Activated CD4-positive, alpha-beta T cell treated with anti-CD3 and anti-CD28 coated beads for 48 hours (primary cell): ENCODE measurements at places on chromosomes 1 and 21.

- DNase-seq, result peak; percentile 44
These were observed 55.6 kb downstream of the SUCO start for GRCh38 chr1:172588296-172589291.

DNA sequence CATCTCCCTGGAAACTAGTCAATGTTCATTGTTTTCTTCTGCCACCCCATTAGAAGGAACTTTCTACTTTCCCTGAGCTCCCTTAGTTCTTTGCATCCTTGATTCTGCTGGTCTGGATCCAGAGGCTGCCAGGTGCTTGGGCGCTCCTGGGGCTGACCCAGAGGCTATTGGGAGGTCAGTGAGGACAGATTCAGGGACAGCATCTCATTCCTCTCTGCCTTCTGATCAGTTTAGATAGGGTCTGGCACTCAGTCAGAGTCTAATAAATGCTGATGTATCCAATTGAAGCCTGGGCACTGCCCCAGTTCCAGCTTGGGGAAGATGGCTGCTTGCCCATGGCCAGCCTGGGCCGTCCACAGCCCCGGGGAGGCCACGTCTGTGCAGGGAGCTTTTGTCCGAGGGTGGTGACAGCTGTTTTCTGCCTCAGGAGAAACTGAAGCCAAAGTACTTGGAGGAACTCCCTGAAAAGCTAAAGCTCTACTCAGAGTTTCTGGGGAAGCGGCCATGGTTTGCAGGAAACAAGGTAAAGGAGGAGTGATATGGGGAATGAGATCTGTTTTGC lies 2.3 kb downstream of the GSTM1 start:
- DNase-seq, result no peak

- DNase-seq, result no peak
These were observed 52.8 kb upstream of the TBX15 start for GRCh38 chr1:119040906-119041305.

DNA sequence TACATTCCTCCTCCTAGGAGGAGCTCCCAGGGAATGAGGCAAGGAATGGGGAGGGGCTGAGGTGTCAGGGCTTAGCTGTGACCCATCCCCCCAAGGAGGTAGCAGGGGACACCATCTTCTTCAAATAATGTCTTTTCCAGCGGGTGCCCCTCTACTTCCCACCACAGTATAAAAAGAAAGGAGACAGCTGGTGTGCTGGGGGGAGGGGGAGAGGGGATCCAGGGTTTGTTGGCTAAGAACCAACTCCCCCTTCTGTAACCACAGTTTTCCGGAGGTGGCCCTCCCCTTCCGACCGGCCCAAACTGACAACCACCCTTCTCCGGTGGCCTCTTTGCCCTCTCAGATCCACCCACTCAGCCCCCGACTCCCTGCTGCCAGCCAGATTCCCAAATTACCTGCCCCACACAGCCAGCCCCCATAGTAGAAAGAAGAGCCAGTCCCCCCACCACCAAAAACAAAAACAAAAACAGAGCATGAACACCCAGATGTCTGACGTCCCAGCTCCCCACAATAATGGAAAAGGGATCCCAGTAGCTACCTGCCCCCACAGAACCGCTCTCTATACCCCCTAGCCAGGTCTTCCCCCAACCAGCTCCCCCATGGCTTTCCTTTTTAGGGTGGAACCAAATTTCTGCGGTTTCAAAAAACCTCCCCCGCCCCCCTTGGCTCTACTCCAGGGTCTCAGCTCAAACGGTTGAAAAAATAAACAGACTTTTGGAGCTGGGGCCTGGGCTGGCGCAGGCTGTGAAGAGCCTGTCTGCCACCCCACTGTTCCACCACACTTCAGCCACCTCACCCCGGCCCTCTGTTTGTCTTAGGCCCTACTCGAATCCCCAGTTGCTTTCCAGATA lies 2.1 kb downstream of the ARHGEF2 start:
- DNase-seq, result peak; percentile 54

DNA sequence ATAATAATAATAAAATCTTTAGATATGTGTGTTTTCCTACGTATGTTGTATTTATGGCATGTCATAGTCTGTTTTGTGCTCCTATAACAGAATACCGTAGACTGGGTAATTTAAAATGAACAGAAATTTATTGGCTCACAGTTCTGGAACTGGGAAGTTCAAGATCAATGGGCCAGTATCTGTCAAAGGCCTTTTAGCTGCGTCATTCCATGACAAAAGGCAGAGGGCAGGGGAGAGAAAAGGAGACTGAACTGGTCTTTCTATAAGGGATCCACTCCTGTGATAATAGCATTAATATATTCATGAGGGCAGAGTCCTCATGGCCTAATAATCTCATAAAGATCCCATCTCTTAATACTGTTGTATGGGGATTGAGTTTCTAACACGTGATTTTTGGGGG lies 7.1 kb upstream of the SFT2D2 start:
- no peak for DNase-seq

- DNase-seq, result peak; percentile 22
These were observed 58.3 kb downstream of the MACF1 start for GRCh38 chr1:39262802-39263201.

DNA sequence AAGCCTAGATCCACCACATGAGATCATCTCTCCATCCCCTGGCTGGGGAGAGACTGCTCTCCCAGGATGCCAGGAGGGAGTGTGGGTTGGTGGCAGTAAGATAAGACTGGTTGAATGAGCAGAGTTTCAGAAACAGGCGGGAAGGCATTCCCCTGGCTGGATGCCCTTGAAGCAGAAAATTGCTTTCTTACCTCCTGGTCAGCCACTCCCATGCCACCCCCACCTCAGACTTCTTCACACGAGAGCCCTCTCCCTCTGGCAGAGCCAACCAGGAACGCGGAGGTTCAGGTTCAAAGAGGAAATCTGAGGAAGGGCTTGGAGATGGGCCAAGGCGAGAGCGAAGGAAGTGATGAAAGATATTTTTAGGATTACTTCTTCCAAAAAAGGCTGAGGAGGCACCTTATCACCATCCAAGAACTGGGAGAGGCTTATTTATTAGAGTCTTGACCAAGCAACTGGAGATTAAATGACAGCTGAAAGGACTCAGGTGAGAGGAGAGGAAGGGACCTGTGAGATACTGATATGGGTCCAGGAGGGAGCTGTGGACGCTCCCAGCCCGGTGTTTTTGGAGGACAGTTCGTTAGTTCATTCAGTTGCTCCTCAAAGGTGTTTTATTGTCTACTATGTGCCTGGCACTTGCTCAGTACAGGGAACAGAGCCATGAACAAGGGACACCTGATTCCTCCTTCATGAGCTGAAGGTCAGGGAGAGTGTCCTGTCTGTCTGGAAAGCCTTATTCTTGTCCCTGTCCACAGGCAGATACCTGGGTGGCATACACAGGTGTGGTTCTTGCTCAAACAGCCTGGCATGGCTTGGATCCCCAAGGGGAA lies 18.9 kb upstream of the SLC26A9 start:
- DNase-seq, result no peak

DNA sequence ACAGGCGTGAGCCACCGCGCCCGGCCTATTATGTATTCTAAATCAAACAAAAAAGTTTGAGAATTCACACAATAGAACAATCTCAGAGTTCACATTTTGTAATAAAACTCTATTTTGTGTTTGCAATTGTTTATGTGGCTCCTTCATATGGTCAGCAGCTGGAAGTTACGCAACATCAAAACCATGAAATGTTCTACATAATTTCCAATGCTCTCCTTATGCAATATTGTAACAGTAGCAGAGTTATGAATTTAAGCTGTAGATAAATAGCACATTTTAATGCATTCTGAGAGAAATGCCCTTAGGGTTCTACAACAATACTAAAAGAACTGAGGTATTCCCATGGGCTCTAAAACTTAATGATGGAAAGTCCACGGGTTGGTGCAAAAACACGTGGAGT lies 62.3 kb upstream of the COL11A1 start:
- DNase-seq, result no peak

DNA sequence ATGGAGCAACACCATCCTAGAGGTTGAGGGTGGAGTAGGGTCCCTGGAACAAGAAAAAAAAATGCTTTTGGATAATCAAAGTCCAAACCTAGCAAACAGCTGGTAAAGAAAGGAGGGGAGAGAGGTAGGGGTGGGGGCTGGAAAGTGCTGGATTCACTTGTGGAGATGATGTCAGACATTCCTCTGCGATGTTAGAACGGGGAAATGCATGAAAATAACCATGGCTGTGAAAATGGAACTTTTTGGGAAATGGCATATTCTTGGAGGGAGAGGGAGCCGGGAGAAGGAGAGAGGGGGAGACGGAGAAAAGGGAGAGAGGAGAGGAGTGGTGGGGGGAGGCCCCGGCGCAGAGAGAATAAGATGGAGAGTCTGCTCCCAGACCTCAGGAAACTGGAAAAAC lies 53.6 kb downstream of the OLFML2B start:
- no peak for DNase-seq

DNA sequence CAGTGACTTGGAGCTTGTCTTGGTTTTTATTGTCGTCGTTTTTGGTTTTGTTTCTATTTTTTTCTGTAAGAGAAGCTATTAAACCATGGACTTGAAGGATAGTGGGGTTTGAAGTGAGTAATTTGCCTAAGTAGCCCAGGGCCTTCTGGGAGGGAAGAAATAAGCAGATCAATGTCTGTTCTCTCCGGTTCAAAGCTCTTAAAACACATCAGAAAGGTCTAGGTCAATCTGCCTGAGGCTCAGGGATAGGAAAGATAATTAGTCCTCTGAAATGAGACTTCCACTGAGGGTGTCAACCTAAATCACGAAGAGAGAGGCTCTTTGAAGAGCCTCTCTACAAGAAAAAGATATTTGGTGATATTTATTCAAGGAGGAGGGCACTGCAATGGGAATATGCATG lies 178.0 kb downstream of the MATN1 start:
- no peak for DNase-seq

DNA sequence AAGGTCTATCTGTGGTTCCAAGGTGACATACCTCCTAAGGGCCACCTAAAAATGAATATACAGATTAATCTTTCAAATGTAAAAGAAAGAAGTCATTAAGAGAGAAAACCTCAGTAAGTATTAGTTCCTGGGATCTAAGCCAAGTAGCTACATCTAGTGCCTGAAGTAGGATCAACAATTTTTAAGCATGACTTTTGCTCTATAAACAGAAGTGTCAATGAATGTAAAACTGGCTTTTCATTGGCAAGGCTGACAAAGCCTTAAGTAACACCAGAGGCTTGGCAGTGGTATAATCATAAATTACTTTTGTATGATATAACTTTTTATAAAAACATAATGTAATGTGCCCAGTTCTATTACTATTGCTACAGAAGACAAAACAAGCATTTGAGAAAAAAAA lies 12.2 kb upstream of the ACADM start:
- DNase-seq, result no peak

GRCh38 chr1:201424146-201424545 lies 2.6 kb upstream of the TNNI1 start:
- no peak for DNase-seq

- DNase-seq, result no peak
These were observed 573 bp upstream of the CPT2 start for GRCh38 chr1:53196017-53196484.

DNA sequence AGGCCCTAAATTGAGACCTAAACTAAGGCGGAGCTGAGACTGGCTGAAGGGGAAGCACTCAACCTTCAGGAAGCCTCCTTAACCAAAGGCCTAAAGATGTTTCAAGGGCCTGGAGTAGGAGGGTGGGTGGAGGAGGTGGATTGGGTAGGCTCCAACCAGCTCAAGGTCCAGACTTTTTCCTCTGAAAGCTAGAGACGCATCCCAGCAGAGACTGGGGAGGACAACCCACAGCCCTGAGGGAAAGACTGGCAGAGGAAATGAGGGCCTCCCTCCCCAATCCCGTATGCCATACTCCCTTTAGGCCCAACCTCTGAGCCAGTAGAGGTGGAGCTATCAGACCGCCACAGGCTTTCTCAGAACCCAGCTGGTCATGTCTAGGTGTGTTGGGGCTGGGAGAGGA lies 1.1 kb downstream of the ECM1 start:
- DNase-seq, result no peak

DNA sequence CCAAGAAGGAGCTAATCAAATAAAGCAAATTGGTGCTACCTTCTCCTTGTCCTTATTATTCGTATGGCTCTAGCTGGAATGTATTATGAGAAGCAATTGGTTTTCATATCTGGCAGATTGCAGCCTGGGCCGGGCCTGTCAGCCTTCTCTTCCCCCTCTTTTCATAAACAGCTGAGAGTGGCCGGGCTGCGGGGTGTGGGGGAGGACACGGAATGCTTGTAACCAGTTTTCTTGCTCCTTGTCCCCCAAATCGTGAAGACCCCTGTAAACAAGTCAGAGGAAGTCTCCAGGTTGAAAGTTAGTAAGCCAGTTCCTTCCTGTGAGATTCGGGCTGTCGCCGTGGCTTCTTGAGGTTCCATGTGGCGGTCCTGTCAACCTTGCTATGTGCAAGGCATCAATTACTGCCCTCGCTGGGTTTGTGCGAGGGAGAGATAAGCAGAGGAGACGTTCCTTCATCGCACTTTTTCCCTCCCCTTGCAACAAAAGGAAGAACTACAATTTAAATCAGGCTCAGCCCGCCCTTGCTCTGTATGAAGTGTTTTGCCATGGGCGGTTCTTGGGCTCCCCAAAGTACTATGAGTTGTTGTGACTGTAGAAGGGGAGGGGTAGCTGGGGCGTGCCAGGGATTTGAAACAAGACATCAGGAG lies 450.7 kb downstream of the CAMTA1 start:
- DNase-seq, result no peak

- DNase-seq, result peak; percentile 64
These were observed 20.7 kb downstream of the MIS18A start for GRCh38 chr21:32257962-32258785.

DNA sequence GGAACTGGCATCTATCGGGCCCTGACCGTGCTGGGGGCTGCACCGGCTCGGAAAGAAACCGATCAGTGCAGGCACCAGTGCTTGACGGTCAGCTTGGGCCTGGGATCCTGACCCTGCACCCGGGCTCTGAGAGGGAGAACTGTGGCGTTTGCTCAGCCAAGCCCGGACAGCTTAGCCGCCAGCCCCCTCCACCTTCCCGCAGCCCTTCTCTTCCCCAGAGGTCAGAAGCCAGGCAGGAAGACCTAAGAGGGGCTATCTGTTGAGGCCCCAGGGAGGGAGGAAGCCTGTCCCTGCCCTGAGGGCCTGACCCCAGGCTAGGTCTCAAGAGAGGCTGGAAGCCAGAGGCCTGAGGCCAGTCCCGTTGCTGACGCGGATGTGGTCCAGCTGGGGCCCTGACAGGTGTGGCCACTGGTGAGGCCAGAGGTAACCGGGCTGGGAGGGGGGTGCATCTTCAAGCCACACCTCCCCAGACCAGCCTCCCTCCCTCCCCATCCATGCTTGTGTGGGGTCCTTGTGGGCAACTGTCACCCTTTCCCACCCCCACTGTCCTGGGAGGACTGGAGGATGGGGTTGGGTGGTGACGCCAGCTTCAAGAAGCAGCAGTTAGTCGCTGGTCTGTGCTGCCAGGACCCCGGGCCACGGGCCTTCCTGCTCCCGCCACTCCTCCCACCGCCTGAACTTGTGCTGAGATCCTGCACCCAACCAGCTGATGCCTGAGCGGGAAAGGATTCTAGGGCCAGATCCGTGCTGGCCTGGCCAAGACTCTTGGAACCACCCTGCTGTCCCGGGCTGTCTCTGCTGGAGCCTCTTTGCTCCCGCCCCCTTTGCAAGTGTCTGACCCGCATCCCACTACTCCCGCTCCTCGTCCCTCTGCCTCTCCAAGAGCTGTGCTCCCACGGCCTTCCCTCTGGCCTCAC lies 2.6 kb upstream of the DVL1 start:
- DNase-seq, result no peak

GRCh38 chr1:9823693-9823942 lies 147 bp downstream of the CLSTN1 start:
- DNase-seq, result no peak
